ENCODE measurements at places on chromosomes 4 and X. TPM values are rescaled to one million over a fixed set of nuclear protein-coding genes. Genes with fewer than 3 reads are reported as not detected.
A peak's percentile ranks its signal among the peaks of the same experiment; 100 is the strongest.

TRAM1L1 gene
- 0.09 TPM for total RNA-seq

OCRL gene
- 3.7 TPM for total RNA-seq

ACOX3 gene
- 29.9 TPM for total RNA-seq

CT55 gene
- not detected for total RNA-seq

SCLT1 gene
- total RNA-seq: 24.1 TPM

DNA sequence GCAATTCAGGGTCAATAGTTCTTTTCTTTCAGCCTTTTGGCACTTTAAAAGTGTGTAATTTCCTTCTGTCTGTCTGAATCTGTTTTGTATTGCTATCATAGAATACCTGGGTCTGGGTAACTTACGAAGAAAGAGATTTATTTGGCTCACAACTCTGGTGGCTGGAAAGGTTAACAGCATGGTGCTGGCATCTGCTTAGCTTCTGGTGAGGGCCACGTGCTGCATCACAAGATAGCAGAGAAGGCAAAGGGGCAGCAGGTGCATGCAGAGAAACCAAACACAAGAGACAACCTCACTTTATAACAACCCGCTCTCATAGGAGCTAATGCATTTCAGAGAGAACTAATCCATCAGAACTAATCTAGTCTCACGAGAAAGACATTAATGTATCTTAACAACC, 18.8 kb downstream of the RGN start:
- H3K4me3 ChIP-seq: no peak overlapping the region
- DNase-seq: no peak
- no peaks in the 10 kb centered on the region for H3K4me1 ChIP-seq
- H3K27me3 ChIP-seq: no peaks in the 10 kb centered on the region
- H3K27ac ChIP-seq: no peak overlapping the region
- H3K36me3 ChIP-seq: no peaks in the 10 kb centered on the region

DNA sequence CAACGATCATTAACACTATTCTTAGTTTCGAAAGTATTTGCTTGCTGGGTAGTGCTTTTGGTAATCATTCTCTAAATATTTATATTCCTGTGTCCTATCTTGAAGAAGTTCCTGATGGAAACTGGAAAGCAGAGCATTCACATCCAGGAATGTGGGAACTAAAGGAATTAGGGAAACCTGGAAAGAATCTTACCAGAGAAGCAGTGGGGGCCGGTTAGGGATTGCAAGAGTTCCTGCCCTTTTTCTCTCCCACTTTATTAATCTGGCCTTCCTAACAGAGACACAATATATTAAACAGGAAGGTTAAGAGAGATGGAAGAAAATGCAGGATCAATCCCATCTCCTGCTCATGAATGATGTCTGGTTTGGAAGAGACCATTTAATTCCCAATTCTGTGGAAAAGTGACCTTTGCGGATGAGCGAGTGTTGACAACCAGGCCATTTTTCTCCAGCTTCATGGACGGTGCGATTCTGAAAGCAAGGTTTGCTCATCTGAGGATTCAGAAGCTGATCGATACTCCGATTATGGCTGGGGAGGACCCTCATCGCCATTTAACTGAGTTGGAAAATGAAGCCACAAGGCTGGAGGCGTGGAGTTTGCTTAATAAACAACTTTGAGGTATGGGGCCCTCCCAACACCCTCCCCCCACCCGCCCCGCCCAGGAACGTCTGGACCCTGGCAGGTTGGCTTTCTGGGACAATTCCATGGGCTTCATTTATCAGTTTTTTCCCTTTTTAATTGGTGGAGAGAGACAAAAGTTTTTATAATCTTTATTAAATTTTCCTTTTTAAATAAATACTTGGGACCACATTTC, 52.3 kb downstream of the C4orf51 start:
- peak overlapping the region; percentile 28 for H3K27ac ChIP-seq
- H3K4me1 ChIP-seq: peaks cover 16% of the 10 kb centered on the region
- no peak for DNase-seq
- no peaks in the 10 kb centered on the region for H3K27me3 ChIP-seq

DNA sequence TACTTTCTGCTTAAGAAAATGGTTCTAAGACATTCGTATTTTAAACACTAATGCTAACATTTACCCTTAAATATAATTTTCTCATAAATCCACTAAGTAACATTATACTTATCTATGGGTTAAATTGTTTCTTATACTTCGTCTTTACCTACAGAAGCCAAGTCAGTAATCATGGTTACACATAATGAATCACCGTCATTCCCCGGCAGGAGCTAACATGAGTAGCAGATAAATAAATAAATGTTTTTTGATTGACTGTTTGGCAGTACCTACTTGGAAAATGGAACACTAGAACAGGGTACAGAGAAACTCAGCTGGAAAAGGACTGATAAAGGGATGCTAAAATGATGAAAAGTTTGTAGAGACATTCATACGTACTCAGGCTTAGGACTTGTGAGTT, 430.4 kb downstream of the ACTRT1 start:
- no peaks in the 10 kb centered on the region for H3K27me3 ChIP-seq
- H3K4me3 ChIP-seq: no peak overlapping the region
- H3K36me3 ChIP-seq: no peaks in the 10 kb centered on the region
- H3K27ac ChIP-seq: no peak overlapping the region
- no peaks in the 10 kb centered on the region for H3K4me1 ChIP-seq
- no peak for DNase-seq

GRCh38 chrX:77450996-77451395, 3.8 kb downstream of the FGF16 start:
- H3K27me3 ChIP-seq: peaks cover 10% of the 10 kb centered on the region
- H3K27ac ChIP-seq: no peak overlapping the region
- DNase-seq: no peak

DNA sequence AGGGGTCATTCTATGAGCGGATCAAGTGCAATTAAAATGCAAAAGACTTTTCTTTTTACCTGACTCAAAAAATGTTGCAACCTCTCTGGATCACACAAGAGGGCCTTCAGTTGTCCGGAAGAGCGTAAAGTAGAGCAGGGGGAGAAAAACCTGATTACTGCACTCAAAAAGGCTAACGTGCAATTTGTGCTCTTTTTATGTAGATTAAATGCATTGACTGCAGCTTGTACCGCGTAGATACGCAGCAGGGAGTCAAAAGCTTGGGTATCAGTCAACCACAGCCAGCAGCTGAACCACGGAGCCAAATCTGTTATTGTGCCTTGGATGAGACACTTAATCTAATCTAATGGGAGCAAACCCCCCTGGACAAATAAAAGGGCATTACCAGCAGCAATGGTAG, 107.3 kb upstream of the RAI2 start:
- no peaks in the 10 kb centered on the region for H3K36me3 ChIP-seq
- no peaks in the 10 kb centered on the region for H3K27me3 ChIP-seq
- no peak overlapping the region for H3K4me3 ChIP-seq
- no peak overlapping the region for H3K27ac ChIP-seq
- no peaks in the 10 kb centered on the region for H3K4me1 ChIP-seq
- no peak for DNase-seq

- no peaks in the 10 kb centered on the region for H3K36me3 ChIP-seq
- H3K4me3 ChIP-seq: no peak overlapping the region
- no peaks in the 10 kb centered on the region for H3K4me1 ChIP-seq
Measured at GRCh38 chr4:84531689-84532088, 32.6 kb upstream of the NKX6-1 start.

- H3K4me3 ChIP-seq: peak overlapping the region; percentile 78
- peaks cover 51% of the 10 kb centered on the region for H3K4me1 ChIP-seq
- H3K36me3 ChIP-seq: peaks cover 17% of the 10 kb centered on the region
- H3K27ac ChIP-seq: peak overlapping the region; percentile 79
Measured at GRCh38 chr4:122700178-122700725, 32.3 kb upstream of the BBS12 start.

GRCh38 chr4:156437666-156438065, 484.0 kb upstream of the CTSO start:
- H3K4me1 ChIP-seq: no peaks in the 10 kb centered on the region
- no peak overlapping the region for H3K27ac ChIP-seq
- no peaks in the 10 kb centered on the region for H3K27me3 ChIP-seq
- no peak overlapping the region for H3K4me3 ChIP-seq
- H3K36me3 ChIP-seq: no peaks in the 10 kb centered on the region
- DNase-seq: no peak

- H3K36me3 ChIP-seq: peaks cover 3% of the 10 kb centered on the region
- no peak for DNase-seq
- H3K4me3 ChIP-seq: no peak overlapping the region
Measured at GRCh38 chrX:123975180-123975579, 13.7 kb downstream of the STAG2 start.

GRCh38 chr4:59484944-59485343, 1715.2 kb upstream of the ADGRL3 start:
- no peaks in the 10 kb centered on the region for H3K4me1 ChIP-seq
- H3K27me3 ChIP-seq: no peaks in the 10 kb centered on the region
- DNase-seq: no peak
- no peak overlapping the region for H3K4me3 ChIP-seq

- H3K27me3 ChIP-seq: no peaks in the 10 kb centered on the region
- no peaks in the 10 kb centered on the region for H3K36me3 ChIP-seq
- peaks cover 1% of the 10 kb centered on the region for H3K4me1 ChIP-seq
- no peak overlapping the region for H3K27ac ChIP-seq
- H3K4me3 ChIP-seq: no peak overlapping the region
Measured at GRCh38 chrX:57899064-57899463, 11.2 kb downstream of the ZXDA start.

GRCh38 chr4:79241846-79242245, 84.0 kb downstream of the NAA11 start:
- no peak overlapping the region for H3K4me3 ChIP-seq
- DNase-seq: no peak
- no peaks in the 10 kb centered on the region for H3K27me3 ChIP-seq
- H3K4me1 ChIP-seq: no peaks in the 10 kb centered on the region
- H3K36me3 ChIP-seq: no peaks in the 10 kb centered on the region

DNA sequence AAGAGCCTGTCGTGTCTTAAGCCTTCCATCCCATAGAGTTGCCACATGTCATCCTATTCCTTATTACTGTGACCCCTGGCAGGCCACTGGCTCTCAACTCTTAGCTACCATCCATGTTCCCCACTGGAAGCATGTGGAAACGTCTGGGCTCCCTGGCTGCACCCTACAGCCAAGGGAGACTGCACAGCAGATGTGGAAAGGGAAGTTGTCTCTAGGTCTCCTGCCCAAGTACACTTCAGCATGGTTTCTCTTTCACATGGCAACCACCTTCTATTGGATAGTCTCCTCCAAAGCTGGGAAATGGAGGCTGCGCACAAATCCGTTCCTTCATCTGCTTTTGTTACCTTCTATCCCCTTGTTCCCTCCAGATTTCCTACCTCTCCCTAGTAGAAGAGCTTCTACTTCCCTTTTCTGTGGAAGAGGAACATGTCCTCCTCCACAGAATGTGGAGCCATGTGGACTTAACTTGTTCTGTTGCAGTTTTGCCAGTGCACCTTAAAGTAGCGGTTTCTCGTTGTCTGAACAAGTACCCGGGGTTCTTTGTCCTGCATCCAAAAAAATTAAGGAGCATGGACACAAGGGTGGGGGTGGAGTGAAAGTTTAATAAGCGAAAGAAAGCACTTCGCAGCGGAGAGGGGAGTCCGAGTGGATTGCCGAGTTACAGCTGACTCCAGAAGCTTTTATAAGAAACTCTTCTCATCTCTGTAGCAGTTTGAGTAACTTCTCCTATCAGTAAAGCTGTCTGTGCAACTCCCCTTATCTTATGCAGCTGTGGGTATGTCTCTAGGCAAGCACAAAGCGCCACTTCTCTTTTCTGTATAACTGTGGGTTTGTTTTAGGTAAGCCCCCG, 52.5 kb downstream of the HMGB2 start:
- peaks cover 9% of the 10 kb centered on the region for H3K36me3 ChIP-seq
- H3K27ac ChIP-seq: no peak overlapping the region
- H3K27me3 ChIP-seq: no peaks in the 10 kb centered on the region
- no peak for DNase-seq

DNA sequence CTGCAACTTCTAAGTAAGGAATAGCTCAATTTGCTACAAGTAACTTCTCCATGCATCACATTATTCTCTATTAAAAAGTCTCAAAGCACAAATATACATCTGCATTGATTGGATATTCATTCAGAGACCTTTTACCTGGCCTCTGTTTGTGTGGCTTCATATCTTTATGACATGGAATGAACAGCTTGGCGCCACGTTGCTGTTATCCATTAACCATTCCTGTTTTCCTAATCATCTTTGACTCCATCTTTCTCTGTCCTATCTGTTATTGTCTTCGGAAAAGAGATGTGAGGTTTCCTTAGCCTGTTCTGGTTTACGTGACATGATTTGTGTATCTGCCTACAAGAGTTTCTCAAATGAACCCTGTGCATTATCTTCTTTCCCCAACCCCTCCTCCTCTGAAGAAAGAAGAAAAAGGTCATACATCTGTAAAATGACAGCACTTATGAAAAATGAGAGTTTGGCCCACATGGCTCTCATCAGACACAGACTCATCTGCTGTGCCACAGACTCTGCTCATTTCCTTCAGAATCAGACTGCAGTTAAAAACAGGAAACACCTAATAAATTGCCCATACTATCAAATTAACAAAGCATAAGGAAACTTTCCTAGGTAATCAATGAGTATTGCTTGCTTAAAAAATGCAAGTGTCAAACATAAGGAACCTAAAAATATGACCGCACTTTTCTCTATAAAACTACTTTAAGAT, 347.6 kb upstream of the FAM241A start:
- H3K4me1 ChIP-seq: no peaks in the 10 kb centered on the region
- H3K27ac ChIP-seq: no peak overlapping the region
- no peak overlapping the region for H3K4me3 ChIP-seq

GRCh38 chr4:24471486-24472160, 112.7 kb downstream of the DHX15 start:
- no peaks in the 10 kb centered on the region for H3K36me3 ChIP-seq
- no peak for DNase-seq
- H3K4me1 ChIP-seq: peaks cover 31% of the 10 kb centered on the region
- peaks cover 76% of the 10 kb centered on the region for H3K27me3 ChIP-seq
- peak overlapping the region; percentile 88 for H3K4me3 ChIP-seq
- peak overlapping the region; percentile 26 for H3K27ac ChIP-seq

GRCh38 chr4:38774181-38774955, 8.4 kb downstream of the TLR10 start:
- peaks cover 35% of the 10 kb centered on the region for H3K27me3 ChIP-seq
- H3K27ac ChIP-seq: no peak overlapping the region
- no peak for DNase-seq
- no peaks in the 10 kb centered on the region for H3K36me3 ChIP-seq

DNA sequence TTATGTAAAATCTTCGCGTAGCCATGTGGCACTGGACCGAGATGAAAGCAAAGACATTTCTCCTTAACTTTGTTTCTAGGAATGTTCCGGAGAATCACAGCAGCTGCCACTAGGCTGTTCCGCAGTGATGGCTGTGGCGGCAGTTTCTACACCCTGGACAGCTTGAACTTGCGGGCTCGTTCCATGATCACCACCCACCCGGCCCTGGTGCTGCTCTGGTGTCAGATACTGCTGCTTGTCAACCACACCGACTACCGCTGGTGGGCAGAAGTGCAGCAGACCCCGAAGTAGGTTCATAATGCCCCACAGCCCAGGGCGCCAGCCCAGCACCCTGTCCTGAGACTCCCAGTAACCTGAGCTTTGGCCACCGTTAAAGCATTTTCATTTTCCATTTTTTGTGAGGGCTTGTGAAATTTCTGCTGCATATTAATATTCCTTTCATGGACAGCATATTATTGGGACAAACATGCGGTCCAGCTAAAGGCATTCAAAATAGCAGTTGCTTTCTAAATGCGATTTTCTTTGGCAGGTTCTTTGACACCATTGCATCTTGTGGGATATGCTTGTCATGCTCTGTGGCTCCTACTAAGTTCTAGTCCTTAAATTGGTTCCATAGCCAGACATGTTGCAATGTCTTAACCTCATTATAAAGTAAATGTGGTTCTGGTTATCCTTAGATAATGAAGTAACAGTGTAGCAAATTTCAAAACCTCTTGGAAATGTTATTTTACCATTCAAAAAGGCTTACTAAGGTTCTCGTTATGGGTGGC, 49.1 kb upstream of the MSANTD1 start:
- peaks cover 48% of the 10 kb centered on the region for H3K36me3 ChIP-seq
- no peaks in the 10 kb centered on the region for H3K27me3 ChIP-seq
- no peak overlapping the region for H3K4me3 ChIP-seq
- DNase-seq: no peak
